ENCODE measurements at places on chromosomes 11 and 22.

GRCh38 chr22:50485221-50486131, 1.2 kb upstream of the MIOX start:
- DNase-seq: no peak

- DNase-seq: peak; percentile 41
These were observed 823 bp downstream of the CEP57 start for GRCh38 chr11:95790933-95791708.

GRCh38 chr11:64745521-64746328, 1.8 kb upstream of the RASGRP2 start:
- no peak for DNase-seq

GRCh38 chr22:46390652-46391301, 55.3 kb downstream of the TRMU start:
- no peak for DNase-seq

GRCh38 chr11:105034813-105035620, at the start of gene CASP1:
Gene CASP1 (minus strand): TSS chr11:105035144. CDS start chr11:105035113, 31 bp downstream.
- no peak for DNase-seq
